Activated CD8-positive, alpha-beta memory T cell treated with anti-CD3 and anti-CD28 coated beads for 4 hours (primary cell): ENCODE measurements at places on chromosomes 1 and 21.

- no peak for DNase-seq
Observed at GRCh38 chr1:170096806-170097340, 22.4 kb upstream of the KIFAP3 start.

DNA sequence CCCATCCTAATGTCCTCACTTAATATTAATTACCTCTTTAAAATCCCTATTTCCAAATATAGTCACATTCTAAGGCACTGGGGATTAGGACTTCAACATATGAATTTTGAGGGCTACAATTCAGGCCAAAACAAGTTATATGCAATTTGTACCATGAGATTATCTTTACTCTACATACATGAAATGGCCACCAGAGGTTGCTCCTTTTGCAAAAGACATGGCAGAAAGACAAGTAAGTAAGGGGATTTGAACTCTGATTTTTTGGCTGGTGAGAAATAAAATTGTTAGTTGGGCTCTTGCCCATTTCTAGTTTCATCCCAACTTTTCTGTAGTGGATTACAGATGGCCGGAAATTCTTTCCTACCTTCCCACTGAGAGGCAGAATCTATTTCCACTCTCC, 4.8 kb upstream of the ALG6 start:
- no peak for DNase-seq

- no peak for DNase-seq
Observed at GRCh38 chr1:57112148-57112547, 146.3 kb upstream of the C8B start.

DNA sequence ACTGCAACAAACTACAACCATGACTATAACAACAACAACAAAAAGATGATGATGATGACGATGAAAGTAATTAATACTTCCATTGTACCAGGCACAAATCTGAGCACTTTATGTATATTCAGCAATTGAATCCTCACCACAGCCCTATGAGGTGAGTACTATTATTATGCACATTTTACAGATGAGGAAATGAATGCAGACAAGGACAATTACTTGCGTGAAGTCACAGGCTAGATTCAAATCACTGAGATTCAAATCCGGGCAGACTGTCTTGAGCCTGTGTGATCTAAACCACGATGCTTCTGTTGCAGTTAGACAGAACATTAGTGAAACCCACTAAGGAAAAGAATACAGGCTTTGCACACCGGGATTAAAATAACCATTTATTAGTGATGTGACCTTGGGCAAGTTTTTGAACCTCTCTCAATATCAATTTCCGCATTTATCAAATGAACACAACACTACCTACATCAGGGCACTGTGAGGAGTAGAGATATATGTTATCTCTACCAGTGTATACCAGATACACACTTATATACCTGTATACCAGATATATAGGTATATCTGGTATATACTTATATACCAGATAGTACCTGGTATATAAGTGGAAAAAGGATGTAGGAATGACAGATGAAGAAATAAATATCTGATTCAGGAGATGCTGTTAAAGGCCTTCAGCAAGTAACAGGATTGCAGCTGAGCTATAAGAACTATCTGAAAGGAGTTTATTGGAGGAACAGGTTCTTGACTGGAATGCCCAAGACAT, 34.3 kb upstream of the GALNT2 start:
- DNase-seq: no peak

DNA sequence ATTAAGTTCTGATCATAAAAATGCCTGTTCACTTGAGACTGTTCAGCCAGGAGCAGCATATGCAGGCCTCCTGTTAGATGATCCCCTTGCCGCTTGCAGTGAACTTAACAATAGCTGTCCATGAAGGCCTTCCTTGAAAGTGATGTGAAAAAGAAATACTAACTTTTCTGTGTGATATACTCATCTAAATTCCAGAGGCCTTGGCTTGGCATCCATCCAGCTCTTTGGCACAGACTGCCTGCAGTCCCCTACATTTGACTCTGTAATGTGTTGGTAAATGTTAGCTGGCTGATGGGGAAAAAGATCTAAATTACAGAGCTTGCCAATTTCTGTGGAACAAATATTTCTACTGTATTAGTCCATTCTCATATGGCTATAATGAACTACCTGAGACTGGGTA, 73.7 kb downstream of the KCNK2 start:
- DNase-seq: no peak

DNA sequence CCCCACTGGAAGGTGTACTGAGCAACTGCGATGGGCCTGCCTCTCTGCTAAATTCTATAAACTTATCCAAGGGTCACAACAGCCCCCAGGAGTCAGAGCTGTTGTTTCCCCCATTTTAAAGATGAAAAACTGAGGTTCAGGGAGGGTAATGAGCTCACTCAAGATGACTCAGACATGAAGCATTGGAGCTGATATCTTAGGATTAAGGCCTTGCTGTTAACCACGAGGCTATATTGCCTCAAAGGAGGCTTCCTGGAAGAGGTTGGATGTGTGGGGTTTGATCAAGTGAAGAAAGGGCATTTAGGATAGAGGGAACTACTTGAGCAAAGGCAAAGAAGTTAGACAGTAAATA, 6.7 kb downstream of the LDLRAP1 start:
- DNase-seq: no peak

DNA sequence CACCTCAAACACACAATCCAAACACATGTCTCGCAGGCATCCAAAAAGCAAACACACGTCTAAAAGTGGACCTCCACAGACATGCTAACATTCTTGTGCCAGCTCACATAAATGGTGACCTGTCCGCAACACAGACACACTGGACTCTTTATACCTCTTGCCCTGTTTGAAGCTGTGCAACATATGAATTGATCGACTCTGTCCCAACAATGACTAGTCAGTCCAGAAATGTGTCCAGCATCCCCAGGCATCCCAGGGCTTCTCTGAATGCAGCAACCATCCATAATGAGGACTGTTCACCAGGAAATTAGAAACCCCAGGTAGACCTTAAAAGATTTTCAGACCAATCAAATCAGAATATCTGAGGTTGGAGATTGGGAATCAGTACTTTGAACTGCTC, 3.2 kb downstream of the DDR2 start:
- no peak for DNase-seq

DNA sequence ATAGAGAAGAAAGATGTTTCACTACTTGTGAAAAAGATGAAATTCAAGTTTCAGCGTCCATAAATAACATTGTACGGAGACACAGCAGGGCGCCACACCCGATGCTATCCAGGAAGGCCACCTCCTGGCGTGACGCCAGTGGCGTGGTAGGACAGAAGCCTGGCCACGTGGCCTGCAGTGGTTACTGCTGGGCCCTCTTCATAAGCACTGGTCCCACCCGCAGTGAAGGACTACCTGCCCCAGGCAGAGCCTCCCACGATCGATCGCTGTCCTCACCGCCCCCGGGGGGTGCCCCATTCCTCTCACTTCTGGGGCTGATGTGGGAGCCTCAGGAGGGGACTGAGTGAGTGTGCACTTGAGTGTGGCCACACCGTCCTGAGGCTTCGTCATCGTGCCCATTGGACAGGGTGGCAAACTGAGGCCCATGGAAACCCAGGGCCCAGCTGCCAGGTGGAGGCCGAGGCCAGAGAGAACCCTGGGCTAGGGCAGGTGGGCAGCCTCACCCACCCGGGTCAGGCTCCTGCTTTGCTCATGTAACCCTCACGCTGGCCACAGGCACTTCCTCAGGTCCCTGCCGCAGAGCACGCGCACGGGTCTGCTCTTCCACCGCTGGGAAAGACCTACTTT, 11.7 kb upstream of the HES5 start:
- no peak for DNase-seq

GRCh38 chr1:44576456-44577150, 97.7 kb downstream of the TMEM53 start:
- DNase-seq: no peak

- no peak for DNase-seq
Observed at GRCh38 chr1:48878191-48878940, 101.7 kb upstream of the BEND5 start.

GRCh38 chr1:60228041-60228491, 154.5 kb upstream of the C1orf87 start:
- no peak for DNase-seq

DNA sequence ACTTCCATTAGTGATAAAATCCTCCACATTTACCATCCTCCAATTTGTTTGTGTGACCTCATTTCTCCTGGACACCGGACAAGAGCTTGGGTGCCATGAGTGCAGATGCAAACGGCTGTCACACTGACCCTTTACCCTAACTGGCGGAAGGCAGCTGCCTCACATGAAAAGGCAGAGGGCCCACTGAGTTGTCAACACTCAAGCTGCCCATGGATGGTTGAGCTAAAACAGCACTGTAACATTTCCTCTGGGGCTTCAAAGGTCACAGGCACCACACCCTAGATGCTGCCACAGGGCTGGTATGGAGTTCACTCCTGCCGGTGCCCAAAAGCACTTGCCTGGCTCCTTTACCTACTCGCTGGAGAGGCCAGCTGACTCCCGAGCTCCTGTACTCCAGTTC, 653.4 kb downstream of the KCNT2 start:
- no peak for DNase-seq

DNA sequence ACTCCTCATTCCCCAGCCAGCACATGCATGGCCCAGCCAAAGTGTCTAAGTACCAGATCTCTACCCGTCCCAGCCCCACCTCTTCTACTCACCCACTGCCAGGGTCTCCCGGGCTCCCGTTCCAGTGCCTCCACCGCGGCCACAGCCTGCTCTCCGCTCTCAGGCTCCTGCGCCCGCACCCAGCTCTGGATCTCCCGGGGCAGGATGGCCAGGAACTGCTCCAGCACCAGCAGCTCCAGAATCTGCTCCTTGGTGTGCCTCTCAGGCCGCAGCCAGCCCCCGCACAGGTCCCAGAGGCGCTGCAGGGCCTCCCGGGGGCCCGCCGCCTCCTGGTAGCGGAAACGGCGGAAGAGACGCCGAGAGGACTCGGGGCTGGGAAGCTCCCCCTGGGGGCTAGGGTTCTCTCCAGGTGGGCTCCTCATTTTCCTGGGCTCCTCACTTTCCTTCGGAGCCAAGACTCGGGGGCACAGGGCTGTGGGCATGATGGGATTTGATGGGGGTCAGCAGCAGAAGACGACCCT, 2.5 kb downstream of the ZNF496 start:
- DNase-seq: no peak

DNA sequence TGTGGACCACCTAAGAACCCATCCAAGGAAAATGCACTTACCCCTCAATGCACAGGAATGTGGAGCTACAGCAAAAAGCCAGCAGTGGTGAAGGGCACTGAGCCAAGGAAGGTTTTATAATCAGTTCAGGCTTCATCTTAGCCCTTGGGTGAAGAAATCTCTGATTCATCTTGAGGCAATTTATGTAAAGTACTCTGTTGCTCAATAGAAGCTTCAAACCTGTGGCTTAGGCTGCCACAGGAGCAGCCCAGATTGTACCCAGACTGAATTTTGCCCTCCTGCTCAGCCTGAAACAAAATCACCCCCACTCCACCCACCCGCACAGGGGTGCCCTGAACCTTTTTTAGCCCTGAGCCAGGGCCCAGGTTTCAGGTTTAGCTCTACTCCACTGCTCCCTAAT, at the start of gene S100A12:
TSS of gene S100A12 (minus strand) at position 111 of the 400 bp plus-strand sequence. CDS start 1,029 bp downstream, outside the sequence.
- no peak for DNase-seq

GRCh38 chr1:245169376-245169775, 14.6 kb downstream of the KIF26B start:
- DNase-seq: no peak

DNA sequence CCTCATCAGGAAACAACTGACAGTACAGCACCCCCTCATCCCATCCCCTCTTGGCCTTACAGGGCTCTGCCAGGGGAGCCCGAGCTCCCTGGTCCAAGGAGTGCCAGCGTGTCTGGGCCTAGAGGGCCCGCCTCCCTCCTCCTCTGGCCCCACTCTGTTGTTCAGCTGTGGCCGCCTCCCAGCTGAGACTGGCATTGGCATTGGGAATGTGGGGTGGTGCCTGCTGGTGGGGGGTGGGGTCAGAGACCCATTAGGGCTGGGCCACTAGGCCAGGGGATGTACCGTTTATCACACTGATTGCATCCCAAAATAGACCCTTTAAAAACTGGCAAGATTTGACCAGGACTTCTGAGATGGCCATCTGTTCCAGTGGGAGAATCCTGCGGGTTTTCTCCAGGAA, 1.4 kb downstream of the LDLRAP1 start:
- DNase-seq: no peak
